ENCODE measurements at places on chromosomes 7 and 10.
A peak's percentile ranks its signal among the peaks of the same experiment; 100 is the strongest.

- peak; percentile 13 for DNase-seq
These were observed 165.1 kb downstream of the GLRX3 start for GRCh38 chr10:130301021-130301892.

- DNase-seq, result no peak
These were observed 245.8 kb downstream of the CDK14 start for GRCh38 chr7:90841759-90842429.

- DNase-seq, result no peak
These were observed 158.3 kb downstream of the ZNF438 start for GRCh38 chr10:30873411-30873810.

DNA sequence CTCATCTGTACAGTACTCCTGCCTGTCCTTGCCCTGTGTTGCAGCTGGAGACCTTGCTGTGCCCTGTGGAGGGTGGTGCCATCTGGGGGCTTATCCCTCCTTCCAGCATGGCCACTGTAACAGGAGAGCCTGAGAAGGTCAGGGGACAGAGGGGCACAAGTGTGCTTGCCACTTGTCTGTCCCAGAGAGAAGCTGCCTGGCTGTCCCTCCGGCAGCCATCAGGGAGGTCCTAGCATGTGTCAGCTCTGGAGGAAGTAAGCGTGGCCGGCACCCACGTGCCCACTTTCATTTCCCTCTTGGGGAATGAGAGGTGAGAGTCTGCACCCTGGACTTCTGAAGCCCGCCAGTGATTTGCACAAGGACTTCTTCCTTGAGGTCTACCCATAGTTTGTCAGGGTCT is 97.0 kb upstream of the PPIF start:
- no peak for DNase-seq

GRCh38 chr10:25725917-25726716 is 207.9 kb upstream of the MYO3A start:
- no peak for DNase-seq

- DNase-seq, result no peak
These were observed 266.1 kb downstream of the TCF7L2 start for GRCh38 chr10:113216102-113216501.

DNA sequence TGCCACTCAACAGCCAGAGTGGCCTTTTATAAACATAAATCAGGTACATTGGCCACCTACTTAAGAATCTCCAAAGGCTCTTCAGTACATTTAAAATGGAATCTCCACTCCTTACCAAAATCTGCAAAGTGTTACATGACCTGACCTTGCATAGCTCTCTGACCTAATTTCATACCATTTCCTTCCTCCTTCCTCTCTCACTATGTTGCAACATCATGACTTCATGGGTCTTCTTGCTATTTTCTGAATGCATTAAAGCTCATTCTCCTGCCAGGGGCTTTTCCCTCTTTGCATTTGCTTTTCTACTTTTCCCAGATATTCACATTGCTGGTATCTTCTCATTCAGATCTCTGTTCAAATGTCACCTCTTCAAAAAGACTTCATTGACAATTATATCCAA is 22.1 kb upstream of the PPP1R17 start:
- no peak for DNase-seq
